ENCODE measurements at places on chromosomes 5 and 9.
A peak's percentile ranks its signal among the peaks of the same experiment; 100 is the strongest.

GRCh38 chr9:132383462-132383883 lies 23.2 kb downstream of the TTF1 start:
- DNase-seq: peak; percentile 51

GRCh38 chr5:37197340-37198050 lies 51.7 kb downstream of the CPLANE1 start:
- DNase-seq: peak; percentile 4

DNA sequence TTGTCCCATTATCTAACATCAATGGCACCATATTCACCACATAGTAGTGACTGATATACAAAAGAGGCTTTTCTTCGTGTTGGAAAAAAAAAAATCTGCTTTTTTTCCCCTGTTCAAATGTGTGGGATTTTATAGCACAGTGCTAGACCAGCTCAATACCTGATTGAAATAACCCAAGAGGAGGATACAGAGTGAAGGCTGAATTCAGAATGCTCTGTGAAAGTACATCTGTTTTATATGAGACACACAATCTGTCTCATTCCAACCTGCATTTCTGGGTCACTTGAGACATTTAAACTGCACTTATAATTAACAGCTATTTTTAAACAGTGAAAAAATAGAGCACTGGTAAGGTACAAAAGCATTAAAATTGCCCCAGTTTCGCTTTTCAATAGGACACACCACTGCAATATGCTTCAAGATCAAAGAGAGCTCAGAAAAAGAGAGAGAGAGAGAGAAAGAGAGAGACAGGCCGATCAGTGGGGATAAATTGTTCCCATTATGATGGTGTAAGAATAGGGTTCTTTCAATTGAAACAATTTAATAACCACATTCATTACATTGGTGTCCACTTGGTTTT lies 179.3 kb downstream of the NR2F1-AS1 start:
- no peak for DNase-seq

DNA sequence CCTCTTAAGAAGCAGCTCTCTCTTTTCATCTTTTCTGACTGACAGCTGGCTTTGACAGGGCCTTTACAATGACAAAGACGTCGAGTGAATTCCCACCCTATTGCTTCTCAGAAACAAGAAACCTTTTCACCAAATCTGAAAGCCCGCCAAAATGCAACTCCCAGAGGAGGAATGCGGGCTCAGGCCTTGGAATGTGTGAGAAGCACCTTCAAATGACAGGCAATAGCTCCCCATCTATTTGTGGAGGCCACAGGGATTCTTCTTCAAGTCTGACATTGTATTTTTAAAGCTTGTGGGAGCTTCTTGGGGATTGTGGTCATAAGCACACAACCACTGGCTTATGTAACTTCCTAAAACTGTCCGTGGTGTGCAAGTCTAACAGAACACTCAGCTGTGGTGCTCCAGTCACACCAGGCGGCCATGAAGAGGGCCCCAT lies 72.7 kb downstream of the DPYSL3 start:
- no peak for DNase-seq

- DNase-seq: no peak
Measured at GRCh38 chr5:107580889-107581820, 89.6 kb downstream of the EFNA5 start.

DNA sequence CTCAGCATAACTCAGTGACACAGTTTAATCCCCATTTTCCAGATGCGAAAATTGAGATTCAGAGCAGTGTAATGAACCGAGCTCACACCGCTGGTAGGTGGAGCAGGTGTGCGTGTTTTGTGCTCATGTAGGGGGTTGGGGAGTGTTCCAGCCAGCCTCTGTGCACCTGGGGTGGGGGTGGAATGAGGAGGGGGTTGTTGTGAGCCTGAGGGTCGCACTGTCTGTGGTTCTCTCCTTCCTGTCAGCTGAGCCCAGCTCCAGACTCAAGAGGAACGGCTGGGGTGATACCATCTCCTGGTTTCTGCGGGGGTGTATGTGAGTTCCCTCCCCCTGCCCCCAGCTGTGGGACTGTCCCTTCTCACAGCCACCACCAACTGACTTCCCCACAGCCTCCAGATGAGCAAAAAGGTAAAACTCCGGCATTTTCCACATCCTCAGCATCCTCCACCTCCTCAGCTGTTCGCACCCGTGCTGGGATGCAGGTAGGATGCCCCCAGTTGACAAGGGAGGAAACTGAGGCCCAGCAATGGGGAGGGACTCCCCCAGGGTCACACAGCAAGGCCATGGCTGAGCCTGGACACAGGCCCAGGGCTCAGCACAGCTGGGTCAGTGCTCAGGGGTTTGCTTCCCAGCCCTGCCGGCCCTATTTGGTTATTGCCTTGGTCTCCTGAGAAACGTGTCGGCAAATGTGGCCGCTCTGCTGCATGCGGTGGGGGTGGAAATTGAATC lies 2.1 kb downstream of the SH2D3C start:
- peak; percentile 78 for DNase-seq

DNA sequence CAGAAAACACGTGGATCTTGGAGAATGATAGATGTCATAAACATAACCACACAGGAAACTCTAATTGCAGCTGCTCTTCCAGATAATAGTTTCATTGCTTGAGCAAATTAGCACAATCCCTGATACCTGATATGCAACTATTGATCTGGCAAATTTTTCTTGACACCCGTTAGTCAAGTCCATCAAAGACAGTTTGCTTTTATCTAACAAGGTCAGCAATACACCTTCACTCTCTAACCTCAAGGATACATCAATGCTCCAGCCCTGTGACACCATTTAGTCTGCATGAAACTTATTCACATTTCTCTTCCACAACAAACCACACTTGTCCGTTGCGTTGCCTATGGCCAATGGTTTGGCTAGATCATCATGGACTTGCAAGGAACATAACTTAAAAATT lies 16.6 kb downstream of the UGT3A1 start:
- DNase-seq: no peak

- DNase-seq: no peak
Measured at GRCh38 chr5:35031276-35031675, 16.5 kb downstream of the AGXT2 start.

DNA sequence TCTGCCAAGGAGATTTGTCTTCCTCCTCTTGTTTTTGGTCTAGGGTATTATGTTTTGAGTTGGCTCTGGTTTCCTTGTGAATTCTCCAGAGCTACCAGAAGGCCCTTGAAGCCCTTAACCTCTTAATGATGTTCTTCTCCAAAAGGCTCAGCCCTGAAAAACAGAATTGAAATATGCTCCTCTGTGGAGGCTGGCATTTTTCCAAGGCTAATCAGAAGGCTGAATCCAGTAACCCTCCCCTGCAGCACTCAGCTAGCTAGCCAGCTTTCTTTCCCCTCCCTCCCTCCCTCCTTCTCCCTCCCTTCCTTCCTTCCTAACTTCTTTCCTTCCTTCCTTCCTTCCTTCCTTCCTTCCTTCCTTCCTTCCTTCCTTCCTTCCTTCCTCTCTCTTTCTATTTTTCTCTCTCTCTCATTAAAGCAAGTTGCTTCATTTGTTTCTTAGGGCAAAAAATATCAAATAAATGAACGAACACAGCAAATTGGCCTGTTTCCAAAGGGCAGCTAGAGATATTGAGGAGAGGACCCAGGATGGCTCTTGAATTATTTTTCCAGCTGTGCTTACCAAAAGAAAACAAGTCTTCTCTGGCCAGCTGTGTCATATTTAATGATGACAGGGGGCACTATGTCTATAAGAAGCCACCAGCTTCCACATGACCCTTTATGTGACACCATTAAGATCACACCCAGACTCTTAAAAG lies 38.7 kb downstream of the JAKMIP2 start:
- no peak for DNase-seq

DNA sequence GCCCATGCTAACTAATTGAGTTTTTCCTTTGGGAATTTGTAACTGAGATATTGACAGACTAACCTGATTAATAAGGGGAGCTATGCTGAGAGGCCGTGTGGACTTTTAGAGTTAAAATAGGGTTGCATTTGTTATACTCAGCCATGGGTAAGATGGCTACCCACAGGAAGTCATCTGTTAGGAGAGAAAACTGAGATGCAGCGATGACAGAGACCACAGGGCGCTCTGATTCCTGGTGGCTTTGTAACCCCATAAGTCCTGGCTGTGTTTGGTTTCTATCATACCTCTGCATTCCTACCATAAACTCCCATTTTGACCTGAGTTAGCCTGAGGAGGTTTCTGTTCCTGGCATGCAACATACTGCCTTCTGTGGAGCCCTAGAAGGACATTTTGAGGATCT lies 19.5 kb upstream of the PANK3 start:
- DNase-seq: no peak

DNA sequence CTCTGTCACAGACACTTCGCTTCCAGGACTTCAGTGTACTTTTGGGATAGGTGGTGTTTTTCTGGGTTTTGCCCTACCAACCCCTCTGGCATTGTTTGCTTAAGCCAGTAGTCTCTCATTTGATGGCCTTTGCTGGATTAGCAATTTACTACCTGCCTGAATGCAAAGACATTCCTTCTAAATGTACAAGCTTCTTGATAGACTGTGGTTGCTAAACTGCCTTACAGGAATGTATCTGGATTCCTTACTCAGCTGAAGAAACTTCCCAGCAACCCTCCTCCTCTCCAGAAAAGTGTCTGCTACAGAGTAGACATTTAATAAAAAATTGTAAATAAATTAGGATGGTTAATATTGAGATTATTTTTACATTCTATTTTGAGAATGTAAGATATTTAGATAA lies 1916.7 kb downstream of the EFNA5 start:
- no peak for DNase-seq

DNA sequence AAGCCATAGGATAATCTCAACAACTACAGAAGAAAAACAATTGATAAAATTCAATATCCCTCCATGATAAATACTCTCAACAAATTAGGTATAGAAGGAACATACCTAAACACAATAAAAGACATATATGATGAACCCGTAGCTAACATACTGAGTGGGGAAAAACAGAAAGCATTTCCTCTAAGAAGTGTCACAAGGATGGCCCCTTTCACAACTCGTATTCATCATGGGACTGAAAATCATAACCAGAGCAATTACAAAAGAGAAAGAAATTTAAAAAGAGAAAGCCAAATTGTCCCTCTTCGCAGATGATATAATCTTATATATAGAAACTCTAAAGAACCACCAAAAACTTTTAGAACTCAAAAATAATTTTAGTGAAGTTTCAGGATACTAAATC lies 146.3 kb upstream of the RGMB start:
- DNase-seq: no peak

GRCh38 chr5:178642351-178642909 lies 15.6 kb upstream of the CLK4 start:
- no peak for DNase-seq

DNA sequence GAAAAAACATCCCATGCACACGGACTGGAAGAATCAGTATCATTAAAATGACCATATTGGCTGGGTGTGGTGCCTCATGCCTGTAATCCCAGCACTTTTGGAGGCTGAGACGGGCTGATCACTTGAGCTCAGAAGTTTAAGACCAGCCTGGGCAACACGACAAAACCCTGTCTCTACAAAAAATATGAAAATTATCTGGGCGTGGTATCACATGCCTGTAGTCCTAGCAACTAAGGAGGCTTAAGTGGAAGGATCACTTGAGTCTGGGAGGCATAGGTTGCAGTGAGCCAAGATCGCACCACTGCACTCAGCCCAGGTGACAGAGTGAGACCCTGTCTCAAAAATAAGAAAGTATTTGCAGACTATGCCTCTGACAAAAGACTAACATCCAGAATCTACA lies 68.4 kb downstream of the TTC39B start:
- no peak for DNase-seq

GRCh38 chr5:127810017-127810416 lies 106.8 kb downstream of the CCDC192 start:
- DNase-seq: no peak

DNA sequence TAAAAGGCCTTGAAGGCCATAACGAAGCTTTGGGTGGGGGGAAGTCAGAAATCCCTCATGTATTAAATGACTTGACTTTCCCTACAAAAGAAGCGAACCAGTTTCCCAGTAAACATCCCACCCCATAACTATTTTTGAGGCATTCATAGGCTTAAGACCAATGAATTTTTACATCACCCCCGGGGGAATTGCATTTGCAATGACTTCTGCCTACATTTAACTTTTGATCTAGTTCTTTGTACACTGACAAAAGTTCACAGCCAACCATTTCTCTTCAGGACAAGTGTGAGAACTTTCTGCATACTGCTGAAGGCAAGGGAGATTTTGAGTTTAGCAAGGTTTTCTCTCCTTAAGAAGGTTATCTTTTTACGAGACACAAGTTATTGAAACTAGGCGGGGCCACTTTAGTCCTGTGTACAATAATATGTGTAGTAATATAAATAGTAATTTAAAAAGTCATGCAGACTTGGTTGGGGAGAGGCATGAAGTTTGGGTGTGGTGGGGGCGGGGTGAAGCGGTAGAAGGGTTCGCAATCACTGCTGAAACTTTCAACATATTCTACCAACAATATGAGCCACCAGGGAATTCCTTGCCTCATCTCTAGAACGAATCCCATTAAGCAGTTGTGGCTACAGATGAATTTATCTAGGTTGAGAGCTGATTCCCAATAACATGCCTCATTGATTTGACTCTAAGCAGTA lies 2.5 kb downstream of the TJP2 start:
- no peak for DNase-seq

- no peak for DNase-seq
Measured at GRCh38 chr9:76697081-76697480, 67.2 kb upstream of the PCA3 start.

DNA sequence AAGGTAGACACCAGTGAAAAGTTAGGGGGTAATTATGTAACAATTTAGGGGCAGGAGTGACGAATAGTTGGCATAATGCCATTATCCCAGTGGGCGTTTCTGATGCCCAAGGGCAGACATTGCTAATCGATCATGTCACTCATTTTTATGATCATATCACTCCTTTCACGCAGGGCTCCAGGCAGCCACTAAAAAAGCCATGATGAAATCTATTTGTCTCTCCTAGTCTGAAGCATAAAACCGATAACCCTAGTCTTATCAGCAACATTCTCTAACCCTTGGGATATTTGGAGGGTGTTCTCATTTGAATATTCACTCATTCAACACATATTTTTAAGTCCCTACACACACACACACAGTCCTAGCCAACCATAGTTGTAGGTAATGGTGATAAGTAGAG lies 114.9 kb downstream of the NMUR2 start:
- DNase-seq: no peak

DNA sequence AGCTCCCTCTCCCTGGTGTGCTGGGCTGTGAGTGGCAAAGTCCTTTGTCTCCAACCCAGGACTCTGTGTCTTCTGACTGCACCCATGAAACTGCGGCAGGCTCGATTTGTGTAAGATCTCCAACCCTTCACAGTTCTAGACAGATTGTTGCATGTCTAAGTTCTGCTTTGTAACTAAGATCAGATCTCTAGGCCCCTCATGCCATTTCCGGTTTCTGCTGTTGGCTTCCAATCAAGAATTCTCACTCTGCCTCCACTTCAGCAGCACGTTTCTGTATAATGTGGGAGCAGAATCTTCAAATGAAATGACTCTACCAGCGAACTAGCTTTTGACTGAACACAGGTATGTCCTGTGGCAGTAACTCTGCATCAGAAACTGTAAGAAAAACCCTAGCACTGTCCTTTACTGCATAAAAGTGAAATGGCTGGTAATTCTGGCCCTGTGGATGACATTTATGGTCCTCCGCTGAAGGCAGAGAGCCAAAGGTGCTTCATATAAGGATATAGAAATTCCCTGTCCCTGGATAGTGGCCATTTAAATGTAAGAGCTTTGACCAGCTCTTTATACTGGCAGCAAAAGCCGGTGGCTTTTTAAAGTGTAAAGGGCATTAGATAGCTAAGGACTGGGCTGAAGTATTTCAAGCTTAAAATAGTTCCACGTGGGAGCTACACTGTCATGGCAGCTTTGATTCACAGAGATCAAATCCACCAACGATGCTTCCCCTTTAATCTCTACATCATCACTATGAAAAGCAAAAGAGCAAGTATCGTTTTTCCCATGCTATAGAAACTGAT lies 319.0 kb upstream of the CDH6 start:
- no peak for DNase-seq

GRCh38 chr9:122294531-122294930 lies 29.8 kb downstream of the MRRF start:
- DNase-seq: no peak
